ENCODE measurements at places on chromosomes 3 and 15.

- DNase-seq: no peak
Measured at GRCh38 chr15:33314069-33314468, 3.3 kb downstream of the RYR3 start.

DNA sequence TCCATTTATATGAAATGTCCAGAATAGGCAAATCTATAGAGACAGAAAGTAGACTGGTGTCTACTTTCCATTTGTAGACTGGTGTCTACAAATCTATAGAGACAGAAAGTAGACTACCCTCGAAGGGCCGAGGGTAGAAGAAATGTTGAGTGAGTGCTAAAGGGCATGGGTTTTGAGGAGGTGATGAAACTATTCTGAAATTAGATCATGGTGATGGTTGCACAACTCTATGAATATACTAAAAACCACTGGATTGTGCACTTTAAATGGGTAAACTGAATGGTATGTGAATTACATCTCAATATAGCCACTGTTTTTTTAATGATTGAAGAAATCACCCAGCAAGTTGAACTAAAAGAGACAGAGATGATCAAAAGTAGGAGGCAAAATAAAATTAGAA, 27.9 kb downstream of the TP53BP1 start:
- peak; percentile 85 for DNase-seq

GRCh38 chr3:46660003-46660402, 33.5 kb downstream of the ALS2CL start:
- DNase-seq: no peak

- peak; percentile 19 for DNase-seq
Measured at GRCh38 chr3:193863657-193864357, 270.8 kb downstream of the OPA1 start.

GRCh38 chr3:36591959-36592358, 172.4 kb downstream of the DCLK3 start:
- DNase-seq: peak; percentile 30

DNA sequence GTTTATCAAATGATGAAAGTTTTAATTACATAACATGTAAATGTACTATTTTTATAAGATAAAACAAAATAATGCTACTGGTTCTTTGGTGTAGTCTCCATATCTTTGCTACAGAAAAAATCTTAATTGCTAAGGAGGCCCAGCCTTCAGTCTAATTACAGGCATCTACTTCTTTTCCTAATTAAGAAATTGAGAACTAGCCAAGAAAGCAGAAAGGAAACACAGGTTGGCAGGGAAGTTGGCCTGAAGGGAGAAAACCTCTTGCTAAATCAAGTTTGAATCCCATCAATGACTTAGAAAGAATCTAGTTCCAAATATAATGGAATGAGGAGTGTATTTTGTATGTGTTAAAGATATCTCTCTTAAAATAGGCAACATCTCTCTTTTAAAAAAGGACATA, 212.4 kb upstream of the ARL6 start:
- no peak for DNase-seq

Measured in fibroblast of skin of back (primary cell).